Tibial artery (tissue), 4 donors: ENCODE measurements at places on chromosomes 13 and 19.

DNA sequence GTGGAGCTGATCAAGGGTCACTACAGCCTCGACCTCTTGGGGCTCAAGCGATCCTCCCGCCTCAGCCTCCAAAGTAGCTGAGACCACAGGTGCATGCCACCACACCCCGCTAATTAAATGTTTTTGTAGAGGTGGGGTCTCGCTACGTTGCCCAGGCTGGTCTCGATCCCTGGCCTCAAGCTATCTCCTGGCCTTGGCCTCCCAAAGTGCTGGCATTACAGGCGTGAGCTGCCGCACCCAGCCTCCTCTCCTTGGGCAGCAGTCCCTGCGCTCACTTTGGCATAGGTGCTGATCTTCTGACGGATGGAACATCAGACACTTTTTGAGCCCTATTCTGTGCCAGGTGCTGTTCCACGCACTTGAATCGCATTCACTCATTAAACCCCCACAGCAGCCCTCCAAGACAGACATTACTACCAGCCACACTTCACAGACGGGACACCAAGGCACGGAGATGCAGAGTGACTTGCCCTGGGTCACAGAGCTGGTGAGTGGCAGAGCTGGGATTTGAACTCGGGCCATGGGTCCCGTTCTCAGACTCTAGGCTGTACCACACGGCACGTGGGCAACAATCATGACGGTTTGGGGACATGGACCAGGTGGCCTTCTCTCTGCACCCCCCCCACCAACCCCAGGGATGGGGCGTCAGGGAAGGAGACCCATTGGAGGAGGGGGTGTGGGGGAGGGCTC, 3.2 kb downstream of the MEIS3 start:
- no peak for DNase-seq

- DNase-seq: no peak
Measured at GRCh38 chr13:30308548-30308947, 1.2 kb upstream of the KATNAL1 start.

DNA sequence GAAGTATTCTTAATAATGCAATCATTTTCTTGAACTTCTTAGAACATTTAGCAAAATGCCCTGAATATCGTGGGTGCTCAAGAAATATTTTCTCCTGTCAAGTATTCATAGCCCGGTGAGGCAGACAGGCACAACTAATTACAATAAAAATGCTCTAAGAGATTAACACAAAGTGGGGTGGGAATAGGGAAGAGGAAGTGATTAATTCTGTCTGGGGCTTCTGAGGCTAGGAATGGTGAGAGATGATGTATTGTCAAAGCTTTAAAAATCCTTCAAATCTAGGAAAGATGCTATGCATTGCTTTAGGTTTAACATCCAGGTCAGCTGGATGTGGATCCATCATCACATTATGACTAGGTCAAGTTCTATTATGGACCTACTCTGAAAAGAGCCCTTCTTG, 66.9 kb upstream of the POSTN start:
- no peak for DNase-seq

- DNase-seq: no peak
Measured at GRCh38 chr19:9996541-9996940, 13.8 kb downstream of the COL5A3 start.

GRCh38 chr19:28609091-28609755, 603.7 kb downstream of the UQCRFS1 start:
- no peak for DNase-seq

DNA sequence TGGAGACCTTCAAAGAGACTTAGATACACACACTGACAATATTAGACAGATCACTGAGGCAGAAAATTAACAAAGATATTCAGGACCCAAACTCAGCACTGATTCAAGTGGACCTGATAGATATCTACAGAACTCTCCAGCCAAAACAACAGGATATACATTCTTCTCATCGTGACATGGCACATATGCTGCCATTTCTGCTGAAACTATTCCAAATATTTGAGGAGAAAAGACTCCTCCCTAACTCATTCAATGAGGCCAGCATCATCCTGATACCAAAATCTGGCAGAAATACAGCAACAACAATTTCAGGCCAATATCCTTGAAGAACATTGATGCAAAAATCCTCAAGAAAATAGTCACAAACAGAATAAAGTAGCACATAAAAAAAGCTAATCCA, 53.3 kb downstream of the TRPC4 start:
- DNase-seq: no peak

GRCh38 chr13:40485611-40486517, 180.6 kb downstream of the FOXO1 start:
- no peak for DNase-seq

GRCh38 chr13:26132756-26133155, 80.9 kb upstream of the SHISA2 start:
- no peak for DNase-seq

DNA sequence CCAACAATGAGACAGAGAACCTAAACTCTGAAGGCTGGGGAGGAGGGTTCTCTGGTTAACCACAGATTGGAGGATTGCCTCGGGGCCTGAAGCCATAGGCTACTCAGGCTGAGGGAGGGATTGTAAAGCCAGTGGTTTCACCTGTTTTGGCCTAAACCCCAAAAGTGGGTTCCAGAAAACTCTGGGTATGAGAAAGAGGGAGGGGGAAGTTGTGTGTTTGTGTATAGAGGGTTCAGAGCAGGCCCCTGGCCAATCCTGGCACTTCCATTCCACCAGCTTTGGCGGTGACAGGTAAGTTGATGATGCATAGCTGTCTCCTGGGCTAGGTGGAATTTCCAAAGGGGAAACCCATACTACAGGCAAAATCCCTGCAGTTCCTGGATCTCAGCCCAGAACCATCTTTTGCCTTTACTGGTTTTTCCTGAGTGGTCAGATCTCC, 13.5 kb upstream of the CCDC97 start:
- no peak for DNase-seq

DNA sequence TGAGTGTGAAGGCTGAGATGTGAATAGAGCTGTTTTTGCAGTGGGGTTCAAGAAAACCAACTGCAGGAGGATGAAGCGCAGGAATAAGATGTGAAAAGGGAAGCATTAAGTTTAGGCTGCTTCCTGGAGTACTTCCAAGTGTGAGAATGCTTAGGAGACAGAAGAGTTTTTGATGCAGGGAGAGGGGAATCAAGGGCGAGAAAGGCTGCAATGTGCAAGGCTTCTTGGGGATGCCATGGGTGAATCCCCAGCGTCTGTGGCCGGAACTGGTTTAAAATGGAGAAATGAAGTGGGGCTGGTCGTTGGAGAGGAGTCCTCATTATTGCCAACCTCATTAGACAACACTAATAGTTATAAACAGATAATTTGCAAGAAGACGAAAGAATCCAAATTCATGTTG, 764.9 kb downstream of the LIG4 start:
- no peak for DNase-seq

- DNase-seq: no peak
Measured at GRCh38 chr19:10499550-10500246, 3.5 kb downstream of the KEAP1 start.

- DNase-seq: peak; percentile 65
Measured at GRCh38 chr19:29121684-29122083, 91.3 kb downstream of the UQCRFS1 start.

DNA sequence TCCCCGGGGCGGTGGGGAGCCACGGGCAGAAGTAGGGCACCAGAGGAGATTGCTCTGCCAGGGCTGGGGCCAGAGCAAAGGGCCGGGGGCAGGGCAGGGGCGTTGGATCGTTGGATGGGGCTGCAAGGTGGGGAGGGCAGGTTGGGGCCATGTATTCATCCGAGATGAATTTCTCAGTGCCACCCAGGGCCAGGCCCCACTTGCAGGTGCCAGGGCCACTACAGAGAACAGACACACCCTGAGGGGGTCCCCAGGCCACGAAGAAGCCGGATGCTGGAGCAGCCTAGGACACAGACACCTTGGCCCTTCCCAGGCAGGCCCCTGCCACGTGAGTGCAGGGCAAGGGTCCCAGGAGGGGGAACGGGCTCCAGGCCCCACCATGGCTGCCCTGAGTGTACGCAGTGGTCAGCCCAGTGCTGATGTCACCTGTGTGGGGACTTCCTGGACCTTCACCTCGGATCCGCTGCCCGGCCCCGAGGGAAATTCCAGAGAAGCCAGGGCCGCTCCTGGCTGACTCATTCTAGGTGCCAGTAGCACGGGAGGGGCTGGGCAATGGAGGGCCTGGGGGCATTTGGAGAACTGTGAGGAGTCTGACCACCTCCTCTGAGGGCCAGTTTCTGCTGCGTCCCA, 9.6 kb upstream of the SBNO2 start:
- DNase-seq: no peak

DNA sequence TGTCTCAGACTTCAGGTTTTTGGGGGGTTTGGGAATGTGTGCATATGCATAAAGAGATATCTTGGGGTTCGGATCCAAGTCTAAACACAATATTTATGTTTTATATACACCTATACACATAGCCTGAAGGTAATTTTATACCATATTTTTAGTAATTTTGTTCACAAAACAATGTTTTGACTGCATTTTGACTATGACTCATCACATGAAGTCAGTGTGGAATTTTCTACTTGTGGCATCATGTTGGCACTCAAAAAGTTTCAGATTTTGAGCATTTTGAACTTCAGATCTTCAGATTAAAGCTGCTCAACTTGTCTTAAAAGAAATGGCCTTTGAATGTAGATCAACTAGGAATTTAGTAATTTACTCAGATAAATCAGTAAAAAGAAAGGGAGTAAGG, 712.9 kb upstream of the GPC6 start:
- DNase-seq: no peak

DNA sequence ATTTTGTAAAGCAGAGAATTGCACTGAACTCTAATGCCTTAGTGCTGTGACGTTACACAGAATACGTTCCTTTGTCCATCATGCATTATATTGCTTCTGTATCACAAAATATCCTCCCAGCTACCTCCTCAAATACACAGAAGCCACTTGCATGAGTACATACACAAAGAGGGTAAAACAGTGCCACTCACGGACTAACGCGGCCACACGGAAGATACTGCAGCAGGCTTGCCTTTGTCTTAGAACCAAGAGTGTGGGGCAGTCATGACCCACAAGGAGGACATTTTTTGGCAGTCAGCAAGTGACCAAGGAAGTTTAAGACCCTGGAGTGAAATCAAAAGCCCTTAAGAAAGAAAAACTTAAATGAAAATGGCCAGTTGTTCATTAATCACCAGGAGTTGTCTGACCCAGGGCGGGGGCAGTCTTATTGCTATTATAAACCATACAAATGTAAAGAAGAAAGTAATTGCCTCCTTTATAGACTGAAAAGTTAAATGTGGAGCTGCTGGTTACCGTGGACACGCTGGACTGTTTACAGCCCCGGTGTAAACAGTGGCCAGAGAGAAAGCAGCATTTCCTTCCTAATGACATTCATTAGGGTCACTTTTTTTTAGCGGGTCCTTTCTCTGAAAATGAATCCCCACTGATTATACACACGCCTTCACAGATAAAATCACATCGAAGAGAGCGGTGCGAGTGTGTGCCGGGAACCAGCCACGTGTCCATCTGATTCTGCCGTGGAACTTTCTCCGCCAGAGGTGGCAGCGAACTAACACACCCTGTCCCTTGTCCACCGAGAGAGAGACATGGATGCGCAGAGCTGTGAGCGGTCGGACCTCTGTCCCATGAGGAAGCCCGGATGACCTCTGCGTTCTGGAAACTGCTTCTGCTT, 66.8 kb downstream of the SOX1 start:
- no peak for DNase-seq

GRCh38 chr13:46642254-46642653, 89.3 kb downstream of the LRCH1 start:
- no peak for DNase-seq

- DNase-seq: peak; percentile 89
Measured at GRCh38 chr19:34428549-34429285, 536 bp downstream of the UBA2 start.

GRCh38 chr19:16112778-16113177, 1.1 kb downstream of the RAB8A start:
- no peak for DNase-seq

DNA sequence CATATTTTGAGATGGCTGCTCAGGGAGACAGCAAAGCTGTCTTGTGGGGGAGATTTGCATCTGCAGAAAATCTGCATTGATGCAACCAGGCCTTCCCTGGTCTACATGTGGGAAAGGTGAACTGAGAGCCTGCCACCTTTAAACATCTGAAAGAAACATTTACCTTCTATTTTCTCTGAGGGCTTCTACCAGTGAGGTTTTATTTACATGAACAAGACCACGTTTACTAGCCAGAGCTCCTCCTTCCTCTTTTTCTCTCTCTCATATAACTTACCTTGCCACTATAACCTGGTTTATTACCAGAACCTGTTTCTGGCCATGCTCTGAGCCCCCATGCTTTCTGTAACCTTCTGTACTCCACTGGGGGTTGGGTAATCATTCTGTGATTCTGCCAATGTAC, 14.4 kb upstream of the RUBCNL start:
- no peak for DNase-seq

GRCh38 chr13:30088312-30088855, 219.0 kb downstream of the KATNAL1 start:
- DNase-seq: no peak

DNA sequence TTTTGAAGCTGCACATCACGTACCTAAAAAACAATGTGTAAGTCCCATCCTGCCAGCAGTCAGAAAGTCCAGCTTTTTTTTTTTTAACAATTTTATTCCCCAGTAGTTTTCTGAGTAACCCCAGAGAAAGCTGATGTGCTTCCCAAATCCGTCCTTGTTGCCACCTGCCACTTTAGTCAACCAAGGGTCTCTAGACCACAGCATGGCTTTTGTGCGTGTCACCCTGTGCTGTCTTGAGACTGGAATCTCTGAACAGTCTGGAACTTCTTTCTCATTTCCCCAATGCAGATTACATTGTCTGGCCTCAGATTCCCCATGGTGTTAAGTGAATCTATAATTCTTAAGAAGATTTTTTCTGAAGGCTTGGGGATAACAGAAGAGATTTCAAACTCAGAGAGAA, 289.2 kb upstream of the KLF12 start:
- no peak for DNase-seq

GRCh38 chr19:14517840-14518505, at the start of gene DNAJB1:
TSS of gene DNAJB1 (minus strand) at chr19:14518397. CDS start at chr19:14518349, 48 bp downstream.
- peak; percentile 93 for DNase-seq

DNA sequence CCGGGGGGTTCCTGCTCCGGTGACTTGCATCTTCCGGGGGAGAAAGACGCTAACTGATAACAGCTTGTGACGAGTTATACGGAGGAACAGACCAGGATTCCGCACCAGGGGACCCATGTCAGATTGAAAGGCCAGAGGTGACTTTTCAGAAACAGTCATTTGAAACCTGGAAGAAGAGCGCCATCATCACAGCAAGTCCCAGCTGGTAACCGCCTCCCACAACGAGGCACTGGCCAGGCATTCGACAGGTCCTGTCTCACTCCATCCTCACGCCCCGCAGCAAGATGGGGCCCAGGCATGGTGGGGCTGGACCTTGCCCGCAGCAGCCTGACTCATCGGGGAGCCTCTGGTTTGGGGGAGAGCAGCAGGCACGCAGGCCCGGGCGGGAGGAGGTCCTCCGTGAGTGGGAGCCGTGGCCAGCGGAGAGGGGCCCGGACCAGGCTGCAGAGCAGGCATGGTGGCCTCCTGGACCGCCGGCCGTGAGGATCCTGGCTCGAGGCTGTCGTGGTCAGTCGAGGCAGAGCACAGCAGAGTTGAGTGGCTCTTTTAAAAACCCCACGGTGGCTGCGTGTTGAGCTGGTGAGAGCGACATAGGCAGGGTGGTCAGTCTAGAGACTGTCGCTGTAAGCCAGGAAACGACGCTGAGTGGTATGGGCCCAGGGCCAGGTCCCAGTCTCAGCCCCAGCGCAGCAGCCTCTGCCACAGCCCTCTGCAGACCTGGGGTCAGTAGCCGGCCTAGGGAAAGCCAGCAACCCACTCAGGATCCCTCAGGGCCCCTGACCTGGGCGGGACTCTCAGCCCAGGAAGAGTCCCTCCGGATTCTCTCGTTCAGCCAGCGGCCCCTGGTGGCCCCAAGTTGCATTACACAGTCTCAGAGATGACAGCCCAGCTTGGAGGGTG, 94.9 kb upstream of the MCF2L start:
- DNase-seq: peak; percentile 78
